ENCODE measurements at places on chromosomes 1 and 21.

DNA sequence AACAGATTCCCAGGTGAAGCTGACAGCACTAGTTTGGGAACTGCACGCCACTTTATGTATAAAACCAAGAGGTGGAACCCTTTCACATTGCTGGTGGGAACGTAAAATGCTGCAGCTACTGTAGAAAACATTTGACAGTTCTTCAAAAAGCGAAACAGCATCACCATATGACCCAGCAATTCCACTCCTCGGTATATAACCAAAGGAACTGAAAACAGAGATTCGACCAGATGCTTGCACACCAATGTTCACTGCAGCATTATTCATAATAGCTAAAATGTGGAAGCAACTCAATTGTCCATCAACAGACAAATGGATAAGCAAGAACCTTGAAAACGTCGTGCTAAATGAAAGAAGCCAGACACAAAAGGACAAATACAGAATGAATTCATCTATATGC is 17.5 kb downstream of the RSPH1 start:
- no peak for DNase-seq

- no peak for DNase-seq
Measured at GRCh38 chr1:115714572-115715141, 53.9 kb downstream of the CASQ2 start.

DNA sequence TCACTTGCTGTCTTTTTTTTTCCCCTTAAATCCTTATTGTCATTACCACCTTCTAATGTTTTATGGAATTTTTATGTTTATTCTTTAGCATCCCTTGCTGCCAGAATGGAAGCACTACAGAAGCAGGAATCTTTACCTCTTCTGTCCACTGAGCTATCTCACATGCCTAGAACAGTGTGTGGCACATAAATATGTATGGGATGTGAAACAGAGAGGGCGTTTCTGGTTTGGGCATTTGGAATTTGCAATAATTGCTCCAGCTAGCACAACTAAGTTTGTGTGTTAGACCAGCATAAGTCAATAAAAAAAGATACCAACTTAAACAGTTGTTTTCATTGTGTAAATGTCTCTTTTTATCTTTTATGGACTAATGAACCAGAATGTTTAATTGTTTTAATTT is 330.8 kb downstream of the DISC1 start:
- no peak for DNase-seq

DNA sequence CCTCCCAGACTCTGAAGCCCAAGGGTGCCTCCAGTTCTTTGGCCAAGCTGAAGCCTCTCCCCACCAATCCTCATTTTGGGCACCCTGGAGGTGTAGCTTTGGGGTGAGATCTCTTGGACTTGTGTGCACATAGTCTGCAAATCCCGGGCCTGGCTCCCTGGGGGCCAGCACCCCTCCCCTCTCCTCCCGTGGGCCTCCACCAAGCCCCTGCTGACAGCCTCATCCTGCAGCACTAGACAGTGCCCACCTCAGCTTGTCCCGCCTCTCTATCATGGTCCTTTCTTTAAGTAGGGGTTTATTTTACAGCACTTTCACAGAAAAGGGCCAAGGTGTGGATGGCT is 3.2 kb downstream of the GJC2 start:
- DNase-seq, result no peak

- no peak for DNase-seq
Measured at GRCh38 chr1:32736812-32737791, 34.5 kb upstream of the SYNC start.

DNA sequence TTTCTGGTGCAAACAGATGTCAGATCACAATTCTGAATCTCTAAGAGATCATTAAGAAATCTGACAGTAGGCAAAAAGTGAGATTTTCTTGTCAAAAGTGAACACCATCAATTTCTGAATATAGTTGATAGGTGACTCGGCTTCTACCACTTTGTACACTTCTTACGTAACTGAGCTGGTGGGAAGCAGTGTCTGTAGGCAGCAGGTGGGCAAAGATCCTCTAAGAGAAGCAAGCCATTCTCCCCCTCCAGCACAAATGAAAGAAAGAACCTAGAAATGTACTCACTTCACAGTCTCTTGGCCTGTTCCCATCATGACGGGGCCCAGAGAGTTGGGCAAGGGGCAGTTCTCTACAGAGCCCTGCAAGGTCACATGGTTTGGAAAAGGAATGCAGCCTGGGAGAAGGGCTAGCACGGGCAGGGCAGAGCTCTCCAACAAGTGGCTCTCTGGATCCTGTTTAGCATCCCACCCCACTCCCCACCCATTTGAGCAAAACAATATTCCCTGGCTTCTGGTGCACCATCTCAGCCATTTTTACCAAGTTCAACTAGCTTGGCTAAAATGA is 412.6 kb downstream of the LTN1 start:
- no peak for DNase-seq
